Panc1 (cell line): ENCODE measurements at places on chromosomes 7 and 10. TPM values are rescaled to one million over a fixed set of nuclear protein-coding genes. Genes with fewer than 3 reads are reported as not detected.

- no peak for DNase-seq
These were observed 254.8 kb downstream of the PHF14 start for GRCh38 chr7:11228515-11228914.

- DNase-seq = no peak
These were observed 1211.6 kb upstream of the LRRN3 start for GRCh38 chr7:109879287-109879828.

TMEM270 gene
- 0.72 TPM for total RNA-seq

TACR2 gene
- total RNA-seq = 0.21 TPM

DNA sequence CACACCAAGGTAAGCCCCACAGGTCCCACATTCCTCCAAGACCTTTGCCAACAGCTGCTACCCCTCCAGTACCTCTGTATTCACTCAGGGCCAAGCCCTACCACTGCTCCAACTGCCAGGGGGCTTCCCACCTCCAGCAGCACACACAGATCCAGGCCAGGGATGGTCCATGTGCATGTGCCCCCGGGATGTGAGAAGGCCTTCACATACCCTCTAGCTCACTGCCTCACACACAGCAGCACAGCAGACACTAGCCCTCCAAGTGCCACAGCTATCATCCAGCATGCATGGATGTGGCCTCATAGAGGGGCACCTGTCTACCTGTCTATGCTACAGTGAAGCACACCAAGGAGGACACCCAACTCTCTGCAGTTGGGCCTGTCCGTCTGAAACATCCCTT is 488.8 kb downstream of the PLXNA4 start:
- no peak for DNase-seq

GRCh38 chr10:132861884-132862461 is 76.0 kb upstream of the NKX6-2 start:
- DNase-seq = no peak

DENND2A gene
- total RNA-seq = 1.4 TPM

DNA sequence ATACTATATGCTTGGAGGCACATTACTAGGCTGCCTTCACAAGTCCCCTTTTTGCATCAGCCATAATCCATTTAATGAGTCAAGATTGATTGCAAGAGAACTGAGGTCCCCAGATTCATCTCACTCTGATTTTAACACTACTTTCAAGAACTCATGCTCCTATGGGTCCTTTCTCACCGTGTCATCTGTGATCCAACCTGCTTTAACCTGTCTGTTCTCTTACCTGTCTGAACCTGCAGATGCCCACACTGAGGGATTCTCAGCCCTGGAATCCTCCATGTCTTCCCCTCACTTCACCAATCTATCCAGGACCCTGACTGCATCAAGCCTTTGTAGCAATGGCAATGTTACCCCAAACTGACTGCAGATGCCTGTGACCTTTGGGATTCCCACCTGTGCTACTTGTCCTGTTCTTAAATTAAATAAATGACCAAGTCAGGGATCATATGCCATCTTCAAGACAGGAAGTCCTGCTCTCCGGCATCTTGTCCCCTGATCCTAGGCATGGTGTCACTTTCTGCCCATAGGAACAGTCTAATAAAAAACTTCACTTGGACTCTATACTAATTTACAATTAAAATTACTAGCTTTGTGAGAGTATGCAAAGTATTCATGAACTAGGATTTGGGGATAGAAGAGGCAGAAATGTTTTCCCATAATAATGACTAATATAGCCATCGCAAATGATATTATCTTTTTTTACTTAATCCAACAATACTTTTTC is 25.9 kb upstream of the GOT1 start:
- DNase-seq = no peak

DNA sequence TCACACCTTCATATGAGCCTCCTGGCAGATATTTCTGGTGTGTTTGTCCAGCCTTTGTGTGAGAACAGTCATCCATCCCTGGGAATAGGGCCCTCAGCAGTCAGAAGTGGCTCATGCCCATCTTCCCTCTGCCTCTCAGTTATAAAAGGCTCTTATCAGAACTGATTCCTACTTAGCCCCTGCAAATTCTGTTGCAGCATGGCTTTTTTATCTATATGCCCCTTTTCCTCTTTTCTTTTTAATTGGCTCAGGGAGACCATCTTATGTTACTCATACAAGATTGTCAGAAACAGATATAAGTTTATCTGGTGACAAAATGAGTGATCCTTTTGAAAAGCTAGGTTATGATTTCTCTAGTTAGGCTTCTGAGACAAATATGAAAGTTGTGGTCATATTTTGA is 194.1 kb downstream of the CREB5 start:
- no peak for DNase-seq
